Stimulated activated CD8-positive, alpha-beta memory T cell treated with anti-CD3 and anti-CD28 coated beads, Interleukin-7, amount 100 ng/mL, for 1 hour (primary cell): ENCODE measurements at places on chromosomes 5 and 9.

GRCh38 chr9:70557661-70558369 is 143.4 kb upstream of the KLF9 start:
- DNase-seq, result no peak

DNA sequence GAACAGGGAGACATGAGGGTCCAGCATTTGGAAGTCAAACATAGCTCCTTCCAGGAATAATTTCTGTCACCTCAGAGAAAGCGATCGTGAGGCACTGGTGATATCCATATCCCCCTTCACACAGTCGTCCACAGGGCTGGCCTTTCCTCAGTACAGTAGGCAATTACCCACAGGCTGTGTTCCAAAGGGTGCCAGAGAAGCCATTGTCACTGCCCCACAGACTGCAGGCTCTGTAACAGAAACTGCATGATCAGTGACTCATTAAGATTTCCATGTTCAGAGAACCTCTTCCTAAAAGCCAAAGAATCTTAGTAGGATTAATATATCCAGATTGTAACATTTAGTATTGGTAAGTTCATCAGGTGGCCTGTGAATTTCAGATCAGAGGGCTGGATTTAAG is 127.6 kb downstream of the RPS23 start:
- DNase-seq, result no peak

DNA sequence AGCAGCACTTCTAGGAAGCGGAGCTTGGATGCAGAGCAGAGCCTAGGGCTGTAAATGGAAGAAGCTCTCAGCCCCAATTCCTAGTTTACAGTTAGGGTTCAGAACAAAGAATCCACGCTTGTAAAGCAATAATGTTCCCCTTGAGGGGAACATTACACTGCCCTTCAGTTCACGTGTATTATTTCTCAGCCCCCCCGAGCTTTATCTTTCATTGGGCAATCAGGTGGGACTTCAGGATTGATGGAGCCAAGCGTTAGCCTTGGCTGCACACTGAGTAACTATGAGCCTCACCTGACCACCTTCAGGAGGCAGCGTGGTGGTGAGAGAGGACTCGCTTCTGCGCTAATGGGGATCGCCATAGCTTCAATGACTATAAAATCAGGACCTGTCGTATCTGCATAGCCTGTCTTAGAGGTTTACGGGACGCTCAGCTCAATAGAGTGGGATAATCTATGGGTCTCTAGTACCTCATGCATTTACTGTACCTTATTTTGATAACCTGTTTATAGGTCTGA is 157.0 kb upstream of the RASEF start:
- DNase-seq, result no peak

DNA sequence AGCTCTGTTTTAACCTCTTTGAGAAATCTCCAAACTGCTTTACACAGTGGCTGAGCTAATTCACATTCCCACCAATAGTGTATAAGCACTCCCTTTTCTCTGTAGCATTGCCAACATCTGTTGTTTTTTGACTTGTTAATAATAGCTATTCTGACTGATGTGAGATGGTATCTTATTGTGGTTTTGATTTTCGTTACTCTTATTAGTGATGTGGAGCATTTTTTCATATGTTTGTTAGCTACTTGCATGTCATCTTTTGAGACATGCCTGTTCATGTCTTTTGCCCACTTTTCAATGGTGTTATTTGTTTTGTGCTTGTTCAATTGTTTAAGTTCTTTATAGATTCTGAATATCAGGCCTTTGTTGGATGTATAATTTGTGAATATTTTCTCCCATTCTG is 225.2 kb upstream of the TRPC7 start:
- DNase-seq, result no peak

- no peak for DNase-seq
Observed at GRCh38 chr5:147673266-147673665, 109.3 kb downstream of the JAKMIP2 start.

- DNase-seq, result no peak
Observed at GRCh38 chr5:140557965-140558364, 692 bp upstream of the SRA1 start.

- no peak for DNase-seq
Observed at GRCh38 chr9:11148189-11148588, 535.4 kb upstream of the PTPRD start.

DNA sequence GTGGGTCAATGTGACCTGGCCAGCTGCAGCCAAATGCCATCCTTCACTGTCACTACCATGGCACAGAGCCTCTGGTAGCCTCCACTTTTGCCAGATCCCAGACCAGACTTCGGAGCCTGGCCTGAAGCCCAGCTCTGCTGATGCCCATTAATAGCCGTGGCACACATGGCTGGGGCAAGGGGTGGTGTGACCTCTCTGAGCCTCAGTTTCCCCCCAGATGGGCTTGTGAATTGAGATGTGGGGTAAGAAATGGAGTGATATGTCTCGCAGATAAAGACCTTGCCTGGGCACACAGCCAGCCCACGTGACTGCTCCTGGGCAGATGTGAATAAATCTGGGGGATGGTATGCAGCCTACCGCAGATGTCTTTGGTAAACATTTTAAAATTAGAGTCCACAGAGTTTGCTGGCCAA is 13.9 kb downstream of the SUSD3 start:
- no peak for DNase-seq

DNA sequence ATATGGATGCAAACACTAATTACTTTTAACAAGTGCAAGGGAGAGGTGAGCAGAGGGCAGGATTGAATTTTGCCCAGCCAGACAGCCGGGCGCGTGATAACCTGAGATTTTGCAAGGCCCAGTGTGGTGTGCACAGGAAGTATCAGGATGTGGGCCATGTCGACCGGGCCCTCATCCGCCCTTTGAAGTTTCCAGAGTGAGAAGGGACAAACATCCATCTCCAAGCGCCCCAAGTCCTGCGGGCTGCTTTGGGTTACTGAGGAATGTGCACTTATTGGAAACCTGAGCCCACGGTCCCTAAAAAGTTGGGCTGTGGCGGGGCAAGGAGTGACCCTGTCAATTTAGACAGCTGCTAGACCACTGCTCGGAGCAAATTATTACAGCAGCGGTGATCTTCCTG is 272.2 kb upstream of the IRX2 start:
- no peak for DNase-seq

- DNase-seq, result no peak
Observed at GRCh38 chr5:120451445-120451844, 12.7 kb upstream of the PRR16 start.

- no peak for DNase-seq
Observed at GRCh38 chr5:35001842-35002241, 45.9 kb downstream of the AGXT2 start.

GRCh38 chr9:109108318-109108717 is 11.4 kb downstream of the TMEM245 start:
- no peak for DNase-seq

DNA sequence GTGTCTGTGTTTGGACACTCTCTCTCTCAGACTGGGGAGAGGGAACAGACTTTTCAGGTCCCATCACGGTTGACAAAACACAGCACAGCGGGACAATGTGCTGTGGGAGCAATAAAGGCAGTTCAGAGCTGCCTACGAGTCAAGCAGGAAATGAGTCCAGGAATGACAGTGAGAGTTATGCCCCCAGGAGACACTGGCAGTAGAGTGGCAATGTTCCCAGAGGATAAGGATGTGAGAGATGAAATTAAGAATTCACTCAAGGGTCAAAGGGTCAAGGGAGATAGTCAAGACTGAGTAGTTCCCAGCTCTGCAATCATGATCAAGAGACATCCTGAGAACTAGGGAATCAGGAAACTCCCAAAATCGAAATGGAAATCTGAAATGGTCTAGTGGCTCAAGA is 156.1 kb downstream of the LURAP1L start:
- no peak for DNase-seq

DNA sequence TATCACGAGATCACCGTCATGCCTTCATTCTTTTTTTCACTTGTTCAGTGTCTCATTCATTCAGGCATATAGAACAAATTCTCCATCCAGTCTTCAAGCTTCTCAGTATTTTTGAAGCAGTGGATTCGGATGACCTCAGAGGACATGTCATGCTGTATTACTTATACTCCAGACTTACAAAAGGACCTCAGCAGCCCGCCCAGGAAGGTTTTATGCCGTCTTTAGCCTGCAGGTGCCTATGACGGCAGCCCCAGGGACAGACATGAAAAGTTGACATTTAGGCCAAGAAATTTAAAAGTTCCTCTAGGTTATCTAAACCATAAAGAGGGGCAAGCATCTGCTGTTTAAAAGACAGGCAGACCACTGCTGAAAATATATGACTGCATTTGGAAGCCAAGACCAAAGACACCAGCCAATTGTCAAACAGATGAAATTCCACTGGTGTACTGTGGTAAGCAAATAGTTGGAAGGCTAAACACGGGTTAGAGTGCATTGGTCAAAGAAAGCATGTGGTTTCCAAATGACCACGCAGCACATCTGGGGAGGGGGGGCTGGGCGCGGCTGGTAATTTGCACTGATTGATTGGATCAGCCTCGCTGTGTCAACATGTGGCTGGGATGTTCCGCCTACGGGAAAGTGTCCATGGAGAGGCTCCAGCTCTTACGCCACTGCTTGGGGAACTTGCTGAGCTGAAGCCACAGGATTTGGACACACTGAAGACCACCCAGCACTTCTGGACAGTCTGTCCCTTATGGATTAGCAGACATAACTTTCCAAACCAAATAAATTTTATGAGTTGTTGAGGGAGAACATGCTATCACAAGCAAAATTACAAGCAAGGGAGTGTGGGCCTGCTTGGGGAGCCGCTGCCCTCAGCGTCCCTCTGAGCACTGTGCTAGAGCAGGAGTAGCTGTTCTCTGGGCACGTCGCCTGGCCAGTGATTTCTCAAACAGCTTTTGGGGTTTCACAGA is 173.6 kb downstream of the FANCC start:
- no peak for DNase-seq

- DNase-seq, result no peak
Observed at GRCh38 chr5:60066502-60066901, 173.0 kb upstream of the PDE4D start.

GRCh38 chr5:157558681-157559080 is 16.9 kb downstream of the ADAM19 start:
- no peak for DNase-seq

- no peak for DNase-seq
Observed at GRCh38 chr5:150559701-150560100, 51.8 kb downstream of the NDST1 start.

DNA sequence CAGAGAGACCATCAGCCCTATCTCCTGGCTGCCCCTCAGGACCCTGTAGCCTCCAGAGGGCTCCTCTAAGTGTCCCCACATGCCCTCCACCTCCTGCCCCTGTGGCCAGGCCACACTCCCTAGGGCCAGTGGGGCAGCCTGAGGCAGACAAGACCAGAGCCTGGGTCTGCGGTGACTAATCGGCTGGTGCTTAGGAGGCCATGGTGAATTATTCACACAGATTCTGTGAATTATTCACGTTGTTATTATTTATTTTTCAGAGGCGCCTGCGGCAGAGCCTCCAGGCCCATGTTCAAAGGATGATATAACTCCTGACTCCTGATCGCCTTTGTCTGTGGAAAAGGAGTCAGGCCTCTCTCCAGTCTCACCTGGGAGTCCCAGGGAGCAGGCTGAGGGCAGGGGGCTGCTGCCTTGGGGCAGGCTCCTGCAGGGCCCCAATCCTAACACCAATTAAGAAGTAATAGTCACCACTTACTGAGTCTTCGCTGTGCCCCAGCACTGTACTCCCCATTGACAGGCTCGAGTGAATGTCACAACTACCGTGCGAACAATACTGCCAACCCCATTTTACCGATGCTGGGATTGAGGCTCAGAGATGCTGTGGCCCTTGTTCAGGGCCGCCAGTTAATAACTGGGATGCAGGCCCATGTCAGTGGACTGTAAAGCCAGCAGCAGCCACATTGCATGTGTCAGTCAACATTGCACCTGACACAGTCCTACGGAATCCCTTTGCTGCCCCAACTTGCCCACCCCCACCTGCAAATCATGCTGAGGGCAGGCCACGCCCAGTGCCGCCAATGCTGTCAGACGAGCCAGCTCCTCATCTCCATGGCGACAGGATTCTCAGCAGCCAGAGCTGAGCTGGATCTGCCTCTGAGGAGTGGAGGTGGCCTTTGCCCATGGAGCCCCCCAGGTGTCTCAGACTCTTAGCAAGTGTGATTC is 94.9 kb downstream of the PCDH1 start:
- no peak for DNase-seq

DNA sequence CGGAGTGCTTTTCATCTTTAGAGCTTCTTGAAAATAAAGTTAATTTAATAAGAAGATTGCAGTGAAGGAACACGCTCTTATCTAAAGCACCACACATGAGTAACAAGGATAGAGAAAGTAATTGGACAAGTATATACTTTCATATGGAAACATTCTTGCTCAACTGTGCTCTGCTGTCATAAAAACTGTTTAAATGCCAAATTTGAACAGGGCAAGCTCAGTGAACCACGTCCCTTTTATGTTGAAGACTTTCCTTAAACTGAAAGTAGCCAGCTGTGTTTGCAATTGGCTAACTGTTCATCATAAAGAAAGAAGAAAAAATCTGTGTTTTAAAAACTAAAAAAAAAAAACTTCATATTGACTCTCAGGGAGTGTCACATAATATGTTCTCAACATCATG is 1610.7 kb upstream of the C9orf72 start:
- DNase-seq, result no peak

- DNase-seq, result no peak
Observed at GRCh38 chr5:67005737-67006499, 190.7 kb downstream of the CD180 start.

DNA sequence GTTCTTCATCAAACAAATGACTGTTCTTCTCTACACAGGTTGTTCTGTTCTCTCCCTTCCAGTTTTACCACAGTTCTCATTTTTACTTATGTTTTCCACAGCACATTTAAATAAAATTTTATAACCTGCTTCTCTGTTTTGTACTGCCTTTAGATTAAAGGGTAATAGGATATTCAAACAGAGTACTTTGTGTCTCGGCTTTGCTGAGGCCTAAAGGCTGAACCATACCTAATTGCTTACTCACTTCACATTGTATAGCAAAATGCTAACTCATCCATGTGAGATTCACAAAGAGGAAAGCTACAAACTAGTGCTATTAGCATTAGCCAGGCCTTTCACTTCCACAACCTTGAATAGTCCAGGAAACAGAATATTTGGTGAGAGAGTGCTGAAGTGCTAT is 200.3 kb downstream of the TRPM3 start:
- no peak for DNase-seq

- DNase-seq, result no peak
Observed at GRCh38 chr5:173888473-173889131, 453 bp downstream of the CPEB4 start.

DNA sequence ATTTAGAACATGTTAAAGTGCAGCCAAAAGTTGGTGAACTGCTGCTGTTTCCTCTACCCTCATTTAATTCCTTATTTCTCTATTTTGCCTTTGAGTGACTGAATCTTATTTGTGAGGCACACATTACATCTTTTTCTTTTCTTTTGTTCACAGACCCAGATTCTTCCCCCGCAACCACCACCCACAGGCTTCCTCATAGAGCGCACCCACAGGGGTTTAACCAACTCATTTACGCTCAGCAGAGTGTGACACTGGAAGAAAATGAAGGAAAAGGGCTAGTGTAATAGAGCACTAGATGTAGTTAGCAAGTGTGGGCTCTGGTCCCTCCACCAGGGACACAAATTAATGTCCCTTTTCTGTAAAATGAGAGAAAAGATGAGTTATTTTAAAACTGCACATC is 200.7 kb downstream of the PARP8 start:
- no peak for DNase-seq

- DNase-seq, result no peak
Observed at GRCh38 chr5:176481711-176482110, 33.5 kb downstream of the FAF2 start.
